Hematopoietic multipotent progenitor cell treated with erythropoietin and hydrocortisone succinate and interleukin-3 and kit ligand, for 15 days (in vitro differentiated cells): ENCODE measurements at places on chromosomes 5 and 9.

DNA sequence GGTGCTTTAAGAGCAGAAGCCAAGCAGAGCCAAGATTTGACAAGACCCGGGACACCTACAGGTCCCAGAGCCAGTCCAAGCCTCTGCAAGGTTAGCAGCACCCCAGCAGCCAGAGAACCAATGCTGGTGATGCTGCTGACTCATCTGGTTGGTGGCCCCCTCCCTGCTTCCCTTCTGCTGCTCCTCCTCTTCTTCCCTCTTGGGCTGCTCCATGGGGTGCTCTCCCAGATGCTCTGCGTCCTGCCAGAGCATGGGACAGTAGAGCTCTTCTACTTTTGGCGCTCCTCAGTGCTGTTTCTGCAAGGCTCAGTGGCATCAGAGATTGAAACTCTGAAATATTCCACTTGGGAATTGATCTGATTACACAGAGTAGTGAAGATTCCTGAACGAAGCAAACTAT lies 76.1 kb upstream of the SAP30L start:
- DNase-seq: no peak

DNA sequence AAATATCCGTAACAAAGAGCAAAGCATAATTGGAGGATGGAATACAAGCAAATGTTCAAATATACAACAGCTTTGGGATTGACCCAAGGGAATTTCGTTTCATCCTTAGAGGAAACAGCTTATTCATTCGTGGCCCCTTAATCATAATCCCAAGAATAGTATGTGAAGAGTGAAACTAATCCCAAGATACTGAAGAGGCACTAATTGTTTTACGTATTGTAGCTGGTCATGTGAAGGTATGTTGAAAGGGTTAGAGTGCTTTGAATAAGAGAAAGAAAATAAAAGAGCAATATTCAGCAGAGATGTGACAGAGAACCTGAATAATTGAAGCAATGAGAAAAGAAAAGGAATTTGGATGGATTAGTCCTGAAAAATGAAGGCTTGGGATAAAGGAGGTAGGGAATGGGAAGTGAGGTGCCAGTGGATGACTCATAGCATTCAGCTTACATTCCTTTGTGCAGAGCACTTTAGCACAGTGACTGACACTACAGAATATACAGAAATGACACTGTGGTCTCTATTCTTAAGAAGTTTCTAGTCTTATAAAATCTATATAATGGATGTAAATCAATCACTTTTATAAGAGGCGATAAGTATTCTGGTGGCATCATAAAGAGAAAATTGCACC lies 221.9 kb downstream of the TLR4 start:
- DNase-seq: no peak

GRCh38 chr5:37991301-37992299 lies 151.8 kb upstream of the GDNF start:
- DNase-seq: no peak

GRCh38 chr5:80600943-80601693 lies 31.0 kb upstream of the ANKRD34B start:
- DNase-seq: no peak

GRCh38 chr9:113628621-113629020 lies 165.1 kb downstream of the RGS3 start:
- no peak for DNase-seq

DNA sequence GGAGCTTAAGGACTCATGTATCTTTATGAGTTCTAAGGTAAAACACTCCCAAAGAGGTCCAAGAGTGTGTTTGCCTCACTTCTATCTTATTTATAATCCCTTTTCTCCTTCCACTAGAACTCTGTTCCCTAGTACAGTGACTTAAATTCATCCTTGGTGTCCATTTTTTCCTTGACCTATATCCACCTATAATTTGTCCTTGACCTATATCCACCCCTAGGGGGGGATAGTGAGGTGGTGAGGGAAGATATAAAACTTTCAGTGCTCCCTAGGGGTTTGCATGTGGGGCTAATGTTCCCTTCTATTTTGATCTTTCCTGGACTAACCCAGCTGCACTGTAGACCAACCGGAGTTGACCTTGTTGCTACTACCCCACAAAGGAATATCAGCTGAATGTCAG lies 83.5 kb upstream of the GNAQ start:
- DNase-seq: peak; percentile 38

- DNase-seq: no peak
Observed at GRCh38 chr5:164650427-164650826, 1145.0 kb downstream of the MAT2B start.

DNA sequence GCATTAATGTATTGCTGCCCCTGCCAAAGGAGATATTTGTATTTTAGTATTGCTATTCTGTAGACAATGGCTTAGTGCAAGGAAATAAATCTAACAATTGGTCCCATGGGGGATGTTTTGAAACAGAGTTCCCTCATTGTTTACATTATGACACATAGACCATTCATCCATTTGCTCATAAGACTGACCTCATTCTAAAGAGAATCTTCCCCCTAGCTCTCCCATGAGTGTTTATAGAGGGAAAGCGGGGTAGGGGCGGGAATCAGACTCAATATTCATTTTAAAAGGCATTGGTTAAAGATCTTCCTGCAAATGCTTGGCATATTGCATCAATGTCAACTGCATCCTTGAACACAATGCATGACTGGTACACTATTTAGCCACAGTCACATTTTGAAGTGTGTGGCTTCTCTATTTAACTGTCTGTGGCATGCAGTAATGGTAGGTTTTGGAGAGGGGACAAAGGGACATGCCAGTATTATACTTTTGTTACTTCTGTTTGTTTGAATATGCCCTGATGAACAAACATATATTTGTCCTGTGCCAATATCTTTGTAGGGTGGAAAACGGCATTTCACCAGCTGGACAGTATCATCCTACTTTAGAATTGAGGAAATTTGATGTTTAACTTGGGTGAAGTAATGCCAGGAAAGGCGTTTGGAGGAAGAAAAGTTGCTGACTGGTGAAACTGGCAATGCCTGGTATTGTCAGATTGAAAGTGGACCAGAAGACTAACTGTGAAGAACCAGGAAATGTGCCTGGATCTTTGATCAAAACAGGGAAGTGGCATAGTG lies 84.1 kb upstream of the MEGF10 start:
- no peak for DNase-seq

GRCh38 chr5:2903451-2904395 lies 152.2 kb upstream of the IRX2 start:
- no peak for DNase-seq

- DNase-seq: no peak
Observed at GRCh38 chr9:70589571-70590314, 175.3 kb upstream of the KLF9 start.

DNA sequence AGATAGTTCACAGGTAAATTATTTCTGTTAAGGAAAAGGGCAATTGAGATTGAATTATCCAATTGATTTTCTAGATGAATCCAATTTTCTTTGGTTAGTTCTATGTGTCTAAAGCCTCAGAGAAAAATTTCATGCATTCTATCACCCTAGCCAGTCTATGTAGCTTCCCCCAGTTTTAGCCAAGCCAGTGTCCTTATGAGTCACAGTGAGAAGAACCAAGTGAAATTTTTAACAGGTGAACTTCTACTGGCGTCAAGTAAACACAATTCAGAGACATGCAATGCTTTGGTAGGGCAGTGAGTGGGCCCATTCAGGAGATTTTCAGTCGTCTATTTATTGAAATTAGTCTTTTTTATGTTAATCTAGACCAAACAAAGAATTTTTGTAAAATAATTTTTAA lies 1077.4 kb upstream of the ARRDC3 start:
- DNase-seq: no peak

DNA sequence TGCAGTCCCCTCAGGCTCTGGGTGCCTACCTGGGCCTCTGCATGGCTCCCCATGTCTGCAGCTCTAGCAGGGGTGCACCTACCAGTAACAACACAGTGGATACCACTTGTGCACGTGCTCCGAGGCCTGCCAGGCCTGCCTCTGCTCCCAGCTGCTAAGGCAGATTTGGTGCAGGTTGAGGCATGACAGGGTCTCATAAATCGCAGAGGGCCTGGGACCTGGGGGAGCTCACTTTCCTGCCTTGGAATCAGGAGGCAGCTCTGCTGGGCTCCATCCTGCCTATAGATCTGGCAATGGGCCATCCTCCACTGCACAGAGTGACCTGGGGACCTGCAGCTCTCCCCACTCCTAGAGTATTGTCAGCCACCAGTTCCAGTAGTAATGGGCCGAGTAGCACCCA lies 121.9 kb upstream of the CXCL14 start:
- DNase-seq: no peak

- DNase-seq: no peak
Observed at GRCh38 chr5:96527768-96528661, 95.0 kb upstream of the PCSK1 start.

- peak; percentile 38 for DNase-seq
Observed at GRCh38 chr5:170183816-170184687, 48.7 kb upstream of the C5orf58 start.

DNA sequence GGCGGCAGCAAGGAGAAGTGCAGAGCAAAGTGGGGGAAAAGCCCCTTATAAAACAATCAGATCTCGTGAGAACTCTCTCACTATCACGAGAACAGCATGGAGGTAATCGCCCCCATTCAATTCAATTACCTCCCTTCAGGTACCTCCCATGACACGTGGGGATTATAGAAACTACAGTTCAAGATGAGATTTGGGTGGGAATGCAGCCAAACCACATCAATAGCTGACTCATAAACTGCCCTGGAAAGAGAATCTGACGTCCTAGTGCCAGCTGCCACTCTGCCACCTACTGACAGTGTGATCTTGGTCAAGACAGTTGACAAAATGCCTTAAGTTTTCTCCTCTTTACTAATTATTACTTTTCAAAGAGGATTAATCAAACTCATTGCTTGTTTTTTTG lies 128.3 kb downstream of the GPBP1 start:
- DNase-seq: no peak

DNA sequence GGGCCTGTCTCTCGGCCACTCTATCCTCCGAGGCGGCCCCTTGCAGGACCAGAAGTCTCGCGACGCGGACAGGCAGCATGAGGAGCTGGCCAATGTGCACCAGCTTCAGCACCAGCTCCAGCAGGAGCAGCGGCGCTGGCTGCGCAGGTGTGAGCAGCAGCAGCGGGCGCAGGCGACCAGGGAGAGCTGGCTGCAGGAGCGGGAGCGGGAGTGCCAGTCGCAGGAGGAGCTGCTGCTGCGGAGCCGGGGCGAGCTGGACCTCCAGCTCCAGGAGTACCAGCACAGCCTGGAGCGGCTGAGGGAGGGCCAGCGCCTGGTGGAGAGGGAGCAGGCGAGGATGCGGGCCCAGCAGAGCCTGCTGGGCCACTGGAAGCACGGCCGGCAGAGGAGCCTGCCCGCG lies 283.5 kb downstream of the ARHGEF28 start:
- no peak for DNase-seq

GRCh38 chr9:25936031-25936430 lies 257.8 kb upstream of the TUSC1 start:
- DNase-seq: no peak

DNA sequence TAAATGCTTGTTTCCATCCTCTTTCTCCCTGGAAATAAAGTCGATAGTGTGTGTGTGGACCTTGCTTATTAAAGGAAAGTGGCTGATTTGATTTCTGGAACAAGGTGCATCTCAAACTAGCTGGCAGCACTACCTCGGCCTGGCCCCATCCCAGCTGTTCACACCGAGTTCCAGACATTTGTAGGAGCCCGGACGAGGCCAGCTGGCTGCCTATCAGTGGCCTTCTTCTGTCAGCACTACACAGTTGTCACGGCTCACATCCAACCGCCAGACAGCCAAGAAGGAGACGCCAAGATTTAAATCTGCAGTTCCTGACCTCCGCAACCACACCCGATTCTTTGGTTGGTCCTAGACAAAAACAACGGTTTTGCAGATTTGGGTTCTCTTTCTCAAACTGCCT lies 63.6 kb downstream of the PALM2AKAP2 start:
- DNase-seq: no peak

DNA sequence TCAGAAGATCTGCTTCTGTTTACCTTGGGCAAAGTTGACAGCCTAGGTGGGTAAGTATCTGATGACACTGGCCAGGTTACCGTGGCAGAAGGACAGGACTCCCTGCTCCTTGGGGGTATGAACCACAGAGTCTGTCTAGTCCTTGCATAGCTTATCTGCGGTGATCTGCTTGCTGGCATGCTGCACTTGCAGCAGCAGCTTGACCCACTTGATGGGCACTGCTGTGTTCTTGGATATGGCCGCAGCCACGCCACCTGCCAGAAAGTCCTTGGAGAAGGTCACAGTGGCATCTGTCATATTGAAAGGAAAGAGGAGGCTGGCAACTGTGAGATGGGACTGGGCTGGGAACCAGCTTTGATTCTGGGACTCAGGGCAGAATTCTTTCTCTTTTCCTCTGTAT lies 35.9 kb upstream of the POC5 start:
- DNase-seq: no peak

DNA sequence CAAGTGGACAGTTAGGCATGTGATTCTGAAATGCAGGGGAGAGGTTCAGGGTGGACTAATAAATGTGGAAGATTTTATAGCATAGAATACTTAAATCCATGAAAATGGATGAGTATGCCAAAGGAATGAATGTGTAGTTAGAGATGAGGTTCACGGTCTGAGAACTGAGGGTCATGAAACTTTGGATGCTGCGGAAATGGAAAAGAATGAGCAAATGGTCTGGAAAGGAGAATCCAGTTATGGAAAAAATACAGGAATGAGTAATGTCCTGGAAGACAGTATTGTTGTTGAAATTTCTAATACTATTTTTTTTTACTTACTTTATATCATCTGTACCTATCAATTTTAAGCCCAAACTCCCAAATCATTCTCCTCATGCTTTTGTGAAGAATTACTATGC lies 2369.4 kb downstream of the MAT2B start:
- DNase-seq: no peak

DNA sequence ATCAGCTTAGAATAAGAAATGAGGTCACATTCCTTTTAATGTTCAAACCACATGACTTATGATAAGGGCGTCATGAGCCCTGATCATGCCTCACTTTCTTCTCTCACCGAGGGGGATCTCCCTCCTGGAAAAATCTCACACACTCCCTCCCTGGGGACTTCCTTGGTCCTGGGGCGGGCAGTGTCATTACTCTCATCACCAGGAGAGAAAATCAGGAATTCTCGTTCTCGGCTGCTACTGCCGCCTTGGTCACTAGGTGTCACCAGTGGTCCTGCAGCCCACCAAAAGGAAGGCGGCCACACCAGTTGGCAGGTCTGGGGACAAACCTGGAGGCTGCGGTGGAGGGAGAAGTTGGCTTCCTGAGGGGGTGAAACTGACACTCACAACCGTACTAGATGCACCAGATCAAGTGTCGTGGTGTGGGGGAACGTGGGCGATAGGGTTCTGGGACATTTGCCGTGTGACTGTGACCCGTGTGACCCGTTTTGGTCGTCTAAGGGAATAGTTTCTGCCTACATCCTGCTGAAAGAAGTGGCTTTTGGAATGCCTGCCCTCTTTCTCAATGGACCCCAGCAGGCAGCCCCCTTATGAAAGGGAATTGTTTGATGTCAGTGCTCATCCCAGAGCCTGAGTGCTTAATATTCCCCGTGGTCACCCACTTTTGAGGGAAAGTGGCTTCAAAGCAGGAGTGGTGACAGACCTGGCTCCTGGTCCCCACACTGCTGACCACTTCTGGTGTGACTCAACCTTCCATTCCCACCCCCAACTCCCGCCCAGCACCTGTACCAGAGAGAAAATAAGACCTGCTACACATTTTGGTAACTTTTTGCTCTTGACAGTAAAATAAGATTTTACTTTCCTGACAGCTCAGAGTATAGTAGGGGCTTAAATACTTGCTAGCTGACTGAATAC lies 63.2 kb downstream of the ACER2 start:
- peak; percentile 26 for DNase-seq

- DNase-seq: no peak
Observed at GRCh38 chr5:129243039-129243438, 148.5 kb downstream of the ISOC1 start.

- DNase-seq: no peak
Observed at GRCh38 chr5:33241802-33242201, 199.0 kb upstream of the TARS1 start.
